ENCODE measurements at places on chromosomes 1 and 21. TPM values are rescaled to one million over a fixed set of nuclear protein-coding genes. Genes with fewer than 3 reads are reported as not detected.

GRCh38 chr1:53285969-53286760 is 41.7 kb downstream of the LRP8 start:
- no peak for DNase-seq

DNA sequence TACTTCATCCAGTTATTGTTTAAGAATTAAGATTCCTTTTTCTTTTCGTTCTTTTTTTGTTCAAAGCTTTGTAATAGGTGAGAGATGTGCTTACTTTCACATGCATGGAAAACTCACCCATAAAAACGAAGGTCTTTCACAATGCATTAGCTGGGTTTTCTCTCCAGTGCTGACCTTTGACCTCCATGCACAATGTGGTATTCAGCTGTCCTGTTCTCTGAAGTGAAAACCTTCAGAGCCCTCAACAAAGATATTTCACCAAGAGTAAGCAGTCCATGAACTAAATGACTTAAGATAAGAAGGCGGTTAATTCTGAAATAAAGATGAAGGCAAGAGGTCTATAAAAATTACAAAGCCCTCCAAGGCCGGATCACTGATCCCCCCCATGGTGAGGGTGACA is 77.1 kb upstream of the IPO9 start:
- no peak for DNase-seq

- DNase-seq = no peak
These were observed 5.4 kb upstream of the ADORA1 start for GRCh38 chr1:203122159-203122558.

- no peak for DNase-seq
These were observed 1261.2 kb upstream of the B3GALT2 start for GRCh38 chr1:194447636-194448035.

ITLN2 gene
- not detected for polyA plus RNA-seq

CYP4Z1 gene
- 0.77 TPM for polyA plus RNA-seq

TMOD4 gene
- 0.96 TPM for polyA plus RNA-seq

DNA sequence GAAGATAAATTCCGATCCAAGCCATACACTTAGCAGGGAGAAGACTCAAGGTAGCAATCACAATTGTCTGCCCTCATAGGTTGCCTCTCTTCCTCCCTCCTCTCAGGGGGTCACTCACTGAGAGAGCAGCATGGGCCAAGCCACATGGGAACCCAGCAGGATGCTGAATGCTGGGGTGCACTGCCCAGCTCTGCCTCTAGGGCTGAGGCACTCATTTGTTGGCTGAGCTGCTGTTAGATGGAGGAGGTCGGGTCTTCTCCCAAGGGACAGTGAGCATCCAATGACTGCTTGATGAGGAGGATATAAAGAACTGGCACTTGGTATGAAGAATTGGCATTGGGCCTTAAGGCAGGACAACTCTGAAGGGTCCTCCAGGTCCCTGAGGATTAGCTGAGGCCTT is 418.8 kb downstream of the SIPA1L2 start:
- no peak for DNase-seq

DNA sequence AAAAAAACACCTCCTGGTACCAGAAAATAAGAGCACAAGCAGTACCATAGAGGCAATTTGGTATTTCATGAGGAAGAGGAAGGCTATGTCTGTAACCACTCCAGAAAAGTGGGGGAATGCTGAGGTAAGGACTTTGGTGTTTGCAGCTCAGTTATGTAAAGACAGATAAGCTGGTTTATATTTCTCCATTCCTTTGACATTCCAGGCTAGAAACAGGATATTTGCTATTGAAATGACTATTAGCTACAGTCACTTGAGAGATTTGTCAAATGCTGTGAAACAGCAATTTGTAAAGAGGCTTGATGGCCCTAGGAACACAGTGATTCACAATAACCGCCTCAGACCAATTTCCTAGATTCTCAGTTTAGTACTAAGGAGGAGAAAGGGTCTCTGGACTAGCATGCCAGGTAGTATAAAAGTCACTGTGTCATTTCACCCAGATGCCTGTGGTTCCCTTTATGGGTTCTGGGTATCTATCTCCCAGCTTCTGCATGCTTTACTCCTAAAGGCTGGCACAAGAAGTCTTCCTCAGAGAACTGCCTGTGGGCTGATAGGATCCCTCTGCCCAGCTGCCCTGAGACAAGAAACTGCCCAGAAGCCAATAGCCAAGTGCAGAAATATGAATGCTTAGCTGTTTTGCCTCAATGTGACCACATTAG is 80.5 kb downstream of the VCAM1 start:
- DNase-seq = no peak

DNA sequence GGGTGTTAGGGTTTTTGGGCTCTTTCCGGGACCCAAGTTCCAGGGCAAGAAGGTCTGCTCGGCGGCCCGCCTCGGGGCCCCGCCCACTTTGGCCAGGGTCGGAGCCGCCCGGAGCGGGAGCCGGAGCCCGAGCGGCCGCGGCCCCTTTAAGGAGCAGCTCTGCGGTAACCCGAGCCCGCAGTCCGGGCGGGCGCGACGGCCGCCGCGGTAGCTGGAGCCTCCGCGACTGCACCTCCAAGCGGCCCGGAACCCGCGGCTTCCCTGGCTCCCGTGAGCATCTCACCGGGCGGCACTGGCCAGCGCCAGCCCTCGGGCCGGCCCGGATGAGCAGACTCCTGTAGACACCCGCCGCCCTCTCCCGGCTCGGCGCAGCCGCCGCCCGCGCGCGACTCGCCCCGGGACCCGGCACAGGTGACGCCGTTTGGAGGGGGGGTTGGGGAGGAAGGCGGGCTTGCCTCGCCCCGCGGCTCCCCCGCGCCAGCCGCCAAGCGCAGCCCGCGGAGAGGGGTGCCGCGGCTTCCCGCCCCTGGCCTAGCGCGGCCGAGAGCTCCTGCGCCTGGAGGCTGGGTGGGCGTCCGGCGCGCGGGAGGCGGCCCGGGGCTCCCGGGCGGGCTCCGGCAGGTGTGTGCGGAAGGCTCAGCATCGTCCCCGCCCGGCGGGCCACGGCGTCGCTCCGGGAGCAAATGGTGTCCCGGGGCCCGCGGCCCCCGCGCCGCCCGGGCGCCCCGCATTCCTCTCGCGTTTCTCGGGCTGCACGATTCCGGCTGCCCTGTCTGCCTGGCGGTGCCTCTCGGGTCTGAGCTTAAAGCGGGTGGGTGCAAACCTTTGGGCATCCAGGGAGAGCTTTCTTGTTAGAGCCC is at the start of gene TLCD4:
TLCD4 (plus strand) TSS at position 149 of the 860 bp plus-strand sequence. CDS start 26,547 bp downstream, outside the sequence.
- DNase-seq = peak; percentile 34

- DNase-seq = no peak
These were observed 150.2 kb upstream of the TMPRSS15 start for GRCh38 chr21:18553786-18554185.

RAB7B gene
- polyA plus RNA-seq = 3.1 TPM

DNA sequence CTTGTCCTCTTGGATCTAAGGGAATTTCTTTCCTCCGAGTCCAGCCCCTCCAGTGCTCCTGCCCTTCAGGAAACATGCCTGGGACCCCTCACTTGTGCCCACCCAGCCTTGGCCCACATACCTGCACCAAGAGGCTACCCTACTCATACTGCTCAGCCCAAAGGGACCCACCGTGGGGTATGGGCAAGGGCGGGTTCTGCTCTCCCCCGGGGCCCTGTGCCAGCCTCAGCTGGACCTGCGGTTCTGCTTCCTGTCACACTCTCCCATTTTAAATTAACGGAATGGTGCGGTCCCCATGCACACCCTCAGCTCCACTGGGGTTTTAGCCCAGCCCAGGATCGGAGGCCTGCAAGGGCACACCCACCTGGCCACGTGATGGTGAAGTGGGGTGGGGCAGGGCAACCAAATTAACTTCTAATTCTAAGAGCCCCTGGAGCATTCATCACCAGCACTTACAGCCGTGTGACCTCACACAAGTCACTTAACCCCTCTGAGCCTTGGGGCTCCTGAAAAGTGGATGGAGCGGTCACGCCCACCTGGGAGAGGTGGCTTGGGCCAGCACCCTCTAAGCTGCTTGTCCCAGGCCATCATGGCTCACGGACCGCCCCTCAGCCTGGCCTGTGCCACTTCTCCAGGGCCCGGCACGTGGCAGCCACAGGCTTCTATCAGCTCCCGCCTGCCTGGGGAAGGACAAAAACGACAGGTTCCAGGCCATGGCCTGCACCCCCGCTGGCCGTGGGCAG is 28.3 kb downstream of the TP73 start:
- DNase-seq = no peak

WDR64 gene
- 0.31 TPM for polyA plus RNA-seq

- DNase-seq = no peak
These were observed 154.7 kb downstream of the PTGER3 start for GRCh38 chr1:70892930-70893329.

DNA sequence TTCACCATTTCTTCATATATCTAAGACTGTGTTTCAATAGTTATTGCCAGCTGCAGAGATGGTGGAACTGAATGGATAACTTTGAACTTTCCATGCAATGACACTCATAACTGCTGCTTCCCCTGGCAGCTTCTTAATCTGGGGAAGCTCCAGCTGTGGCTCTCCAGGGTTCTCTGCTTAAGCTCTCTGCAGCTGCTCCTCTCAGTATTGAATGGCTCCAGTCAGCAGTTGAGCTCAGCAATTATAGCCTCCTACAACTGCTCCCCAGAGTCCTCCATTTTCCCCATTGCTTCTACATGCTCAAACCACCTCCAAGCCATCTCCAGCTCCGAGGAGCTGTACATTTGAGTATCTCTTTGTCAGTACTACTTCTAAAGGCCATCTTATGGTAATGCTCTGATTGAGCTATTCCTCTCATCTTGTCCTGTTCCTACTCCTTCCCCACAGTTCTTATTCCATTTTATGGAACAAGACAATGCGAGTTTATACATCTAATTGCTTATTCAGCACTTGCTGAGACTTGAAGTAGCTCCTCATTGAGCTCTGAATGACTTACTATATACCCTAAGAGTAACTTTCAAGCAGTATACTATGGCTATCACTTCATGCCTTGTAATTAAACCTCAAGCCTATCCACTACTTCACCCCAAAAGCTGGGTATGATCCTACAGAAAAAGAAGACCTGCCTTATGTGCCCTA is 362.4 kb downstream of the NEGR1 start:
- DNase-seq = no peak

GRCh38 chr1:20318971-20319370 is 28.3 kb downstream of the VWA5B1 start:
- no peak for DNase-seq

- no peak for DNase-seq
These were observed 3.4 kb upstream of the ZNF678 start for GRCh38 chr1:227559926-227560325.

HPDL gene
- 2.9 TPM for polyA plus RNA-seq

- DNase-seq = no peak
These were observed 13.7 kb downstream of the ENO1 start for GRCh38 chr1:8864713-8865344.

DNA sequence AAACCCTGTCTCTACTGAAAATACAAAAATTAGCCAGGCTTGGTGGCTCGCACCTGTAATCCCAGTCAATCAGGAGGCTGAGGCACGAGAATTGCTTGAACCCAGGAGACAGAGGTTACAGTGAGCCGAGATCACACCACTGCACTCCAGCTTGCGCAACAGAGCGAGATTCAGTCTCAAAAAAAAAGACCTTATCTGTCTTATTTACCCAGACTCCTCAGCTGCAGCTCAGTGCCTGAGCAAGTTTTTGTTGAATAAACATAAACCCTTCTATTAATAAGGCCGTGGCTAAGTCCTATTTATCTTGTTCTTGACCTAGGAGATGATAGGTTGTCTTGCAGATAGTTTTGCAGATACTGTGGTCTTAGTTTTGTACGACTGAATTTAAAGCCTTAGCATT is 136.4 kb upstream of the TMEM51 start:
- no peak for DNase-seq

DNA sequence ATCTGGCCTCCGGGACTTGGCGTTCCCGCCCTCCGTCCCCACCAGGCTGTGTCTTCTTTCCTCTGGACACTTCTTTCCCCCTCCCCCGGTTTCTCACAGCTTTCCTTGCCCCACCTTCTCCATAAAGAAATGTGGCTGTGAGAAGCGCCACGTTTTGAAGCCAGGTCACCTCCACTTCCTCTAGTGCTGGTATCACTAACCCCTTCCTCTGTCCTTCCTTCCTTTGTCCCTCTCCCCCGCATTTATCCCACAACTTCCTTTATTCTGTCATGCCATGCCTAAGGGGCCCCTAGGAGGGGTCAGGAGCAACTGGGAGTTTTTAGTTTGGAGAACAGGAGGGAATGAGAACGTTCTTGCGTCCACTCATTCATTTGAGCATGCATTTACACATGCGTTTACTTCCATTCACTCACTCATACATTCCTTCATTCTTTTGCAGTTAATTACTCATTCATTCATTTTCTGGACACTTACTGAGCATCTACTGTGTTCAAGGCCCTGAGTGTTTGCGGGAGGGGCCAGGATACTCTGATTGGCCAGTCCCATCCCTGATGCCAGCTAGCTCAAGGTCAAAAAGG is 5.0 kb upstream of the ACOT11 start:
- no peak for DNase-seq

- no peak for DNase-seq
These were observed 31.6 kb downstream of the PDE9A start for GRCh38 chr21:42685036-42685435.

- DNase-seq = no peak
These were observed 43.5 kb downstream of the TGFB2 start for GRCh38 chr1:218388591-218388990.

DNA sequence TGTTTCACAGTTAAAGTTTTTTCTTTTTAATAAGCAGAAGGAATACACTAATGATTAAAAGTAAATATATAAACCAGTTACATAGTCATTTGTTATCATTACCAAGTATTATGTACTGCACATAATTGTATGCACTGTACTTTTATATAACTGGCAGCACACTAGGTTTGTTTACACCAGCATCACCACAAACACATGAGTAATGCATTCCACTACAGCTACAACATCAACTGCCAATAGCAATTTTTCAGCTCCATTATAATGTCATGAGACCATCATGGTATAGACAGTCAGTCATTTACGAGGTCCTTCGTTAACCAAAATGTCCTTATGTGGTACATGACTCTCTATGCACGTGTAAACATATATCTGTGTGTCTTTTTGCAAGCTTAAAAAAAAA is 35.2 kb downstream of the SCYL3 start:
- DNase-seq = no peak

OLFML3 gene
- 164 TPM for polyA plus RNA-seq

AMPD1 gene
- not detected for polyA plus RNA-seq

DNA sequence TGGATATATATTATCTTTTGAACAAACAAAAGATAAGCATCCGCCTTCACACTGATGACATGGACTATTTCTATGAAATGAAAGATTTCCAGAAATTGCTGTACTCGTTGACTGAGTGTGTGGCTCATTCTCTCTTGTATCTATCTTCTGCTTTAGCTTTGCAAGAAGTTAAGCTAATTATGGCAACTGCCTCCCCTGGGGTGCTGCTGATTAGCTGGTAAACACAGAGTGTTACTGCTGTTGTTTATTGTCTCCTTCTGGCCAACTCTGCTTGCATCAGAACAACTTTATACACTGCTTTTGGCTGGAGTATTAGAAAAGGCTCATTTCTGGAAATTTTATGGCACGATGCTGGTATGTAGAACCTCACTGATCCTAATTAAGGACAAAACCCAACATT is 95.6 kb upstream of the SNX7 start:
- DNase-seq = no peak

LRIF1 gene
- 21.0 TPM for polyA plus RNA-seq

DNA sequence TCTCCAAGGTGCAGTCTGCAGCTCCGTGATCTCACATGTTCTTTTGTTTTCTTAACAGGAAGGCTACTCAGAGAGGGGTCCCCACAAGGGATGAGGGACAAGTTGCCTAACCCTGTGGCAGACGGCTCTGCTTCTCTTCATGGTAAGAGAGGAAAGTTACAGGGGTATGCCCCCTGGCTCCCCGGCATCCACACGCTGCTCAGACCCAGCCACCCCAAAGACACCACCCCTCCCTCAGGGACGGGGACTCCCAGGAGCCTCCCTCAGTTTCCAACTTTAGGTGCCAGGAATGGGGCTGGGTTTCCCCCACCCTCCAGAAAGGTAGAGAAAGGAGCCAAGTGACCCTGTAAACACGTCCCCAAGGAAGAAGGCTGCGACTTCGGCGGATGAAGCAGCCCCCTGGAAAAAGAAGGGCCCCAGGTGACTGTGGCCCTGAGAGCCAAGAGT is 19.7 kb downstream of the OPTC start:
- DNase-seq = no peak
